ENCODE measurements at places on chromosomes 7 and 10. TPM values are rescaled to one million over a fixed set of nuclear protein-coding genes. Genes with fewer than 3 reads are reported as not detected.

RBP3 gene
- not detected for total RNA-seq

DNA sequence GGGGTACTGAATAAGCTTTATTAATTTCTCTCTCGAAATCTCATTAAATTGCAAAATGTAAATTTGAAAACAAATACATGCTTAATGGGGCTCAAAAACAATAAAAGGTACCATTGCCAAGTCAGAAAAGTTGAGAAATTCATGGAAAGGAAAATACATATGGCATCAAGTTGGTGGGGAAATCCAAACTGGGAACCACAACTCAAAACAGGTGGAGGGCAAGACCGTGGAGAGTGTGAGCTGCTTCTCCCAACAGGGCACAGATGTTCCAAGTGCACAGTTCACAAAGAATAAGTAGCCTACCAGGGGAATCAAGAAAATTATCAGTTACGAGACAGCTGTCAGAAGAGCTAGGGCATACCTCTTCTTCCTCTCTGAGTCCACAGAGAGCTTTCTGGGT is 26.6 kb downstream of the MKX start:
- DNase-seq: no peak

- no peak for DNase-seq
Measured at GRCh38 chr10:13908475-13908874, 321.7 kb downstream of the PRPF18 start.

- DNase-seq: no peak
Measured at GRCh38 chr7:142752376-142753225, 3.3 kb downstream of the PRSS1 start.

SUPV3L1 gene
- 40.2 TPM for total RNA-seq

Measured in left ventricle myocardium superior (tissue), 1 donor.